ENCODE measurements at places on chromosomes 6 and 20.

- DNase-seq = no peak
Measured at GRCh38 chr6:5180636-5181035, 80.1 kb downstream of the LYRM4 start.

- no peak for DNase-seq
Measured at GRCh38 chr20:48247961-48248360, 462.7 kb upstream of the SULF2 start.

- no peak for DNase-seq
Measured at GRCh38 chr6:28064272-28064671, 16.1 kb upstream of the ZNF165 start.

DNA sequence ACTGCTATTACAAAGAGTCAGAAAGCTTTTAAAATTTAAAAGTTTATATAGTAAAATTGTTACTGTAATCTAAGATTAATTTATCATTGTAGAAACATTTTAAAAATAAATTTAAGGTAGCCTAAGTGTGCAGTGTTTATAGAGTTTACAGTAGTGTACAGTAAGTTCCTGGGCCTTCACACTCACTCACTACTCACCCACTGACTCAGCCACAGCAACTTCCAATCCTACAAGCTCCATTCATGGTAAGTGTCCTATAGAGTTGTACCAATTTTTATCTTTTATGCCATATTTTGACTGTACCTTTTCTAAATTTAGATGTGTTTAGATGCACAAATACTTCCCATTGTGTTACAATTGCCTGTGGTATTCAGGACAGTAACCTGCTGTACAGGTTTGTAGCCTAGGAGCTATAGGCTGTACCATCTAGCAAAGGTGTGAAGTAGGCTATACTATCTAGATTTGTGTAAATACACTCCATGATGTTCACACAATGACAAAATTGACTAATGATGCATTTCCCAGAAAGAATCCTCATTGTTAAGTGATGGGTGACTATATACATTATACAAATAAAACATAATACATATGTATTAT lies 10.2 kb upstream of the TMEM170B start:
- DNase-seq = no peak

GRCh38 chr6:38188677-38189335 lies 369.3 kb downstream of the ZFAND3 start:
- DNase-seq = no peak

- no peak for DNase-seq
Measured at GRCh38 chr6:119142637-119143036, 64.2 kb upstream of the FAM184A start.

GRCh38 chr6:115733426-115733825 lies 327.3 kb downstream of the FRK start:
- no peak for DNase-seq

GRCh38 chr6:23826572-23826971 lies 299.4 kb upstream of the NRSN1 start:
- no peak for DNase-seq

- DNase-seq = no peak
Measured at GRCh38 chr6:127279815-127280214, 13.2 kb downstream of the RNF146 start.

- DNase-seq = peak; percentile 87
Measured at GRCh38 chr20:49668181-49668877, 45.3 kb downstream of the B4GALT5 start.

DNA sequence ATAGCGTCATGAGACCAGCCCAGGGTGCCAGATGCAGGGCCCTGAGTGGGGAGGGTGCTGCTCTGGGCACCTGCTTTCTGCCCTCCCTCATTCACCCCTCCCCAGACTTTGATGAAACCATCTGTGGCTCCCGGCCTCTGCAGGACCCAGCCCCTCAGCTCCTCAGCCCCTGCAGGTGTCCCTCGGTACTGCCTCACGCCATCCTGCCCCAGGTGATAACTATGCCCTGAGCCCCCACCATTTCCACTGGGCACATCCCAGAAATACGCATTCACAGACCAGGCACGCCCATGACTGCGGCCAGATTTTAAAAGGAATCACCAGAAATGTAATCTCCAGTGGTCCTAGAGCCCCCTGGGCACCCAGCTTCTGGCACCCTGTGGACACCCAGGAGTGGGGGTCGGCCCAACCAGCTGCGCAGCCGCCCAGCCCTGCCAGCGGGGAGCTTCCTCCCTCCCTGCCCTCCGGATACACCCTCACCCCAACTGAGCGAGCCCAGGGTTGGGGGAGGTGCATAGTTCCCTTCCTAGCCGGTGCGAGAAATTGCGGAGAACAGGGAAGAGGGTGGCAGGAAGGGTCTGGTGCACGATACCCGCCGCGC lies 615 bp upstream of the NTSR1 start:
- DNase-seq = no peak

DNA sequence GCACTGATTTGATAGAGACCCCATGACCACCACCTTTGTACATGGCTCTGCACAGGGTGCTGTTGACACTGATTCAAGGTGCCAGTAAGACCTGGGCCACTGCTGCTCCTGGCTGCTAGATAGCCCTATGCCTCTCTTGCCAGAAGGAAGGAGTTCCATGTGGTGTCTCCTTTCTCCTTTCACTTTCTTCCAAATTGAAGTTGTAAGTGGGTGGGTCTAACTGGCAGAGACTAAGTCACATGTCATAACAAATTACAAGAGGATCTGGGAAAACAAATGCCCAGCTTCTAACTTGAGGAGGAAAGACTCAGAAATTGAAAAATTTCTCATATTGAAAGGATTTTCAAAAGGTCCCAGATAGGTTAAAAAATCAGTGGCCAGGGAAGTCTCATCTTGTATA lies 116.8 kb downstream of the TFAP2B start:
- DNase-seq = no peak

DNA sequence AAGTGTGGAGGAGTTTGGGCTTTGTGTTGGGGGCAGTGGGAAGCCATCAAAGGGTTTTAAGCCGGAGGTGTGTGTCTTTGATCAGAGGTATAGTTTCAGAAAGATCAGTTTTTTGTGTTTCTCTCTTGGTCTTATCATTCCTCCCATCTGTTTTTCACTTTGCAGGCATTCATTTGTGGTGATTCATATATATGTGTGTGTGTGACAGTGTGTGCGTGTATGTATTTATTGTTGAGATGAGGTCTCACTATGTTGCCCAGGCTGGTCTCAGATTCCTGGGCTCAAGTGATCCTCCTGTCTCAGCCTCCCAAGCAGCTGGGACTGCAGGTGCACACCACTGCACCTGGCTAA lies 11.1 kb upstream of the SERINC3 start:
- peak; percentile 47 for DNase-seq

GRCh38 chr6:52994839-52995088 lies 320 bp downstream of the GSTA4 start:
- peak; percentile 65 for DNase-seq

DNA sequence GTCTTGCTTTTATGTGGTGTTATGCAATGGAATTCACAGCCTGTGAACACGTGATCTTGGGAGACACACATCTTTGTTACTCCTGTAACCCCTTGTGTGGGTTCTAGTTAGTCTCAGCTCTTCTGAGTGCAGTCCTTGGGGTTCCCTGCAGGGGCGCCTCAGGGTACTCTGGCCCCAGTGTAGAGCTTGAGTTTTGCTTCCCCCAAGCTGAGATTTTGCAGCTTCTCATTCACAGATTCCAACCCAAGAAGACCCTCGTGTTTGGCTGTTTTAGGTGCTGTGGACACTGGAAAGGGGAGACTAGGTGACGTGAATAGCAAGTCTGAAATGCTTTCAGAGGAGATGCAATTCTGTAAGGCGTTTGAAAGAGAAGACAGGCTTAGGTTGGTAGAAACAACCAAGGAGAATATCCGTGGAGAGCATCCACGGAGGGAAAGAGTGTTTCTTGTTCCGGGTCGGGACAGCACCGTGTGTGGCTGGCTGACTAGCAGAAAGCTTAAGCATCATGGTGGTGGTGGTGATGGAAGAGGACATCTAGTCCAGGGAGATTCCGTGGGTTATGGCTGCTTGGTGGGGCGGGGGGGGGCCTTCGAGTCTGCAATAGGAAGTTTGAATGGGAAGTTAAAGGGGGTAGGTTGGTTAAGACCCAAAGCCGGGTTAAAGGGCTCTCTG lies 30.1 kb downstream of the DUSP22 start:
- DNase-seq = no peak

All from erythroblast (primary cell).